ENCODE measurements at places on chromosomes 2 and 18.

GRCh38 chr2:36701918-36702317, 5.4 kb downstream of the VIT start:
- no peak for DNase-seq

DNA sequence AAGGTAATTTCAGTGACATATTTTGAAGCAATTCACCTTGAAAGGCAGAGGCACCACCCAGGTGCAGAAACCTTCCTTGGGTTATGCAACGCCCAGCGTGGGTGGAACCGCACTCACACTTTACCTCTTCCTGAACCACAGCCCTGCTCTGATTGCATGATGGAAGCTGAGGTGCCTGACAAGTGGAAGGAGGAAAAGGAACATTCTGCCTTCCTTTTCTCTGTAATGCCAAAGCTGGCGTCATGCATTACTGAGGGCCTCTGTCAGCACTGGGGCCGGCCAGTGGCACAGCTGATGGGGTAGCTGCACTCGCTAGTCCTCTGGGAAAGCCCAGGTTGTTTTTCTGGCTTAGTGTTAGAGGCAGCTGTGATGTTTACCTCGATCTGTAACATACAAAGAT, 266.5 kb downstream of the NEDD4L start:
- DNase-seq, result no peak

DNA sequence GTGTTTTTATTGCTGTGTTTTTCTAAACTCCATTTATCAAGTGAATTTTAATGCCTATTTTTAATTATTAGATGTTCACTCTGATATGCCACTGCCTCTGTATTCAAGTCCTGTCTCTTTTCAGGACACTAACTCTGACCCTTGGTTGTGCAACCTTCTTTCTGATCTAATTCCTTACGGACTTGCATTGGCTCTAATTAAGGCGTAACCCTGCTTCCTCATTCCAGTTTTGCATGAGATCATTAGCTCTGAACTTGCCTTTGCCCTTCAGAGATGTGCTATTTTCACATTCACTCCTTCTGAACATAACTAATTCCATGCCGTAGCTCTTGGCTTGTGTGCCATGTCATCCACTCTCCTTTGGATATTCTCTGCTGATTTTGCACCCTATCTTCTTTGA, 162.5 kb upstream of the TMEFF2 start:
- DNase-seq, result no peak

- no peak for DNase-seq
These were observed 276.3 kb upstream of the SALL3 start for GRCh38 chr18:78703291-78703690.

DNA sequence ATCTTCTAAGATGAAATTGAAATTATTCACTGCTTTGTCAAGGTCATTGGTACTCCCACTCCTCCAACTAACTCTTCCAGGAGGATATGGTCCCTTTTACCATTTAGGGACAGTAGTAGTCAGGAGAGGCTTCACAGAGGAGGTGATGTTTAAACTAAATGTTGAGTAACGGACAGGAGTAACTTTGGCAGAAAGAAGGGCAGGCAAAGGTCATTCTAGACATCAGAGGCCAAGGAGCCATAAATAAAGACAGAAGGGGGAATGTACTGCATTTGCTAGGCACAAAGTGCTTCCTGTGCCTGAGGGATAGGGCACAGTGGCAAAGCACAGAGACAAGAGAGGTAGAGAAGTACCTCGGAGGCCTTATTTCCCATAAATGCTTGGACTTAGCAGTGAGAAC, 14.6 kb upstream of the ACMSD start:
- DNase-seq, result no peak

DNA sequence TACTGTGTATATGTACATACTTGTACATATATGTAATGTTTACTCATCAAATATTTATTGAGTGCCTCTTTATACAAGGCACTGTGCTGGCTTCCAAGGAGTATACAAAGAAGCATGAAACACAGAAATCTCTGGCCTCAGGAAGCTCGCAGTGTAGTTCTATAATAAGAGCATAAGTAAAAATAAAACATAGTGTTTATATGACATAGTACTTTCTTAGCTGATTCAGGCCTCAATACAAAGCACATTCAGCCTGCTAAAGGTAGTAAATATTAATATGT, 13.9 kb downstream of the STAMBP start:
- DNase-seq, result no peak

GRCh38 chr2:23453836-23454460, 69.0 kb downstream of the KLHL29 start:
- no peak for DNase-seq

DNA sequence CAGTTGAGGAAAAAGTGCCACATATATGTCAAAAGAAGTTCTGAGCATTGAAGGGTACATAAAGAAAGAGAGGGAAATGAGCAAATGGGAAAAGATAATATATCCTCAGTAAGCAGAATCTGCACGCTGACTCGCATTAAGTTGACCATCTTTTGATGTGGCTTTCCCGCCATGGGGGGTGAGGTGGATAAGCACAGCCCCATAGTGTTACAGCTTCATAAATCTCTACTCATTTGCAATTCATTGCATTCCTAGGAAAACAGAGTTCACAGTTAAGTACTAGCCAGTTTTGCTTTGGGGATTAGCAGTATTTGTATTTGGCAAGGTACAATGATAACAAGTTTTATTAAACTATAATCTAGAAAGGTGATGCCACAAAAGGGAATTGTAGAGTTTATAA, 814.2 kb downstream of the LRP1B start:
- DNase-seq, result no peak

DNA sequence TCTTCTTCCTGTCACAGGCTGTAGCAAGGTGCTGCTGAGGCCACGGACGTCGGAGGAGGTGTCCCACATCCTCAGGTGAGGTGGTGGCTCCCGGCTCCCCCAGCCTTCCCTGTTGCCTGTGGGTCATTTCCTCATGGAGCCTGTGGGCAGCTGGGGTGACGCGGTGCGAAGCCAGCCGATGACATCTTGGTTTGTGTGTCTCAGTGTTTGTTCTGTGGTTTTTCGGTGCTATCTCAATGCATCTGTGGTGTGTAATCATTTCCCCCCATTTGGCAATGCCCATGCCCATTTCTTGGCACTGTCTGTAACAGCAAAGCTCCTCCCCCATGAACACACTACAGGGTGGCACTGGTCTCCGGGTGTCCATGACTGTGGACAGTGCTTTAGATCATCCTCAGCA, 6.6 kb downstream of the D2HGDH start:
- DNase-seq, result no peak

DNA sequence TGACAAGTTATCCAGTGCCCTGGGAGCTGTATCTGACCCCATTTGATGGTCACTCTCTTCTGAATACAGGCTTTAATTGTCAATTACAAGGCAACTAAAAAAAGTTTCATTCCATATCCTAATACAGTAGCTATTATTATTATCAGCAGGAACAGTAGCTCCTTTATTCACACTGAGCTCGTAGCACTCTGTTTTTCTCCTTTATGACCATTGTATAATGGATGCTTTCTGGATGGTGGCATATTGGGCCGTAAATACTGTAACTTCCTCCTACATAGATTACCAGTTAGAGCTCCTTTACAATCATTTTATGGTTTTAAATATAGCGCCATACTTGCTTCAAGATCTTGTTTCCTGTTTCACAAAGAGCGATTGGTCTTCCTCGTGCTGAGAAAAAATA, 1040.3 kb downstream of the TSN start:
- no peak for DNase-seq

DNA sequence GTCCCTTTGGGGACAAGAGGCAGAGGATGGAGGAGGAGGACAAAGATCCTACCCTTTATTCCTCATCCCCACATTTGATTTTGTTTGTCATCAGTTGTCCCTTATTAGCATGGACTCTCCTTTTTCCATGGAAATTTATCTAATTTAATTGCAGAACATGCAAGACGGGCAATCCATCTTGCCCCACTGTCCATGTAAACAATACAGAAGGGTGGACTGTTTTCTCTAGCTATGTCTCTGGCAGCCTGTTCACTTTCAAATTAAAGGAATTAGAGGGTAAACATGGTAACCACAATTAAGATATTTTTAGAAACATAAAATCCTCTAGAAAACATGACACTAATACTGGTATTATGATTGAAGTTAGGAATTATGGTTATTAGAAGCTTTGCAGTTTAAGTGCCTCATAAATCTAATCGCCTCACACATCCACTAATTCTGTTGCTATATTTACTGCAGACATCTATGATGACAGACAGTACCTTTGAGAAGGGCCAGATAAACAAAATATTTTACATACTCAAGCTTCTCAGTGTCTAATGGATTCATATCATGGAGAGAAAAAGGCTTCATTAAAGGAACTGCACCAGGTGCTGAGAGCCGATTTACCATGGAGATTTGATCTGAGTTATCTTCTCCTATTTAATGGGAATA, 215.5 kb downstream of the LNPK start:
- DNase-seq, result no peak
